Aorta (tissue), 5 donors: ENCODE measurements at places on chromosomes 7 and 10. TPM values are rescaled to one million over a fixed set of nuclear protein-coding genes. Genes with fewer than 3 reads are reported as not detected.

The SLC26A5 gene
- 0.78 TPM for total RNA-seq

- H3K27ac ChIP-seq, result peak overlapping the region; percentile 83
- no peak for DNase-seq
- H3K36me3 ChIP-seq, result peaks cover 5% of the 10 kb centered on the region
- H3K4me1 ChIP-seq, result peaks cover 1% of the 10 kb centered on the region
These were observed 750 bp downstream of the GCC1 start for GRCh38 chr7:127584648-127585043.

- H3K4me1 ChIP-seq, result no peaks in the 10 kb centered on the region
- H3K27me3 ChIP-seq, result no peaks in the 10 kb centered on the region
- no peaks in the 10 kb centered on the region for H3K36me3 ChIP-seq
- H3K27ac ChIP-seq, result no peak overlapping the region
- no peak for DNase-seq
These were observed 81.3 kb downstream of the ITGB8 start for GRCh38 chr7:20412032-20412431.

- no peaks in the 10 kb centered on the region for H3K36me3 ChIP-seq
- no peaks in the 10 kb centered on the region for H3K27me3 ChIP-seq
- H3K27ac ChIP-seq, result no peak overlapping the region
- H3K4me1 ChIP-seq, result no peaks in the 10 kb centered on the region
- H3K4me3 ChIP-seq, result no peak overlapping the region
These were observed 57.9 kb upstream of the INPP5A start for GRCh38 chr10:132479603-132480221.
